Upper lobe of left lung (tissue), 6 donors: ENCODE measurements at places on chromosomes 4 and X. TPM values are rescaled to one million over a fixed set of nuclear protein-coding genes. Genes with fewer than 3 reads are reported as not detected.

The NAT8L gene
- 0.37 TPM for total RNA-seq

The NHS gene
- 0.46 TPM for total RNA-seq

DNA sequence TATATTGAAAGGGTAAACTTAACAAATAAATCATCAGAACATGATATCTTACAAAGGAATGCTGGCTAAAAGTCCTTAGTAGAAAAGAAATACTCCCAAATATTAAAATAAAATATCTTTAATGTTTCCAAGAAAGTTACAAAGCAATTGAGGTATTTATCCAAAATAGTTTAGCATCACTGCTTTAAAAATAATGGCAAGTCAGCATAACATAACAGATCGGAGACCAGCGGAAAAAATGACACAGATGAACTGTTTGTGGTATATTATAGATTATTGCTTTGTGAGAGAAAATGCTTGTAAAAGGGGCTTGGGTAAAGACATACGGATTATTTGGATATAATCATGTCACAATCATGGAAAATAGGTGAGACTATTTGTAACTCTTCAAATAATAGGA is 168.5 kb upstream of the TEX13C start:
- H3K27ac ChIP-seq, result no peak overlapping the region
- no peaks in the 10 kb centered on the region for H3K36me3 ChIP-seq
- no peak for DNase-seq
- no peak overlapping the region for H3K4me3 ChIP-seq

DNA sequence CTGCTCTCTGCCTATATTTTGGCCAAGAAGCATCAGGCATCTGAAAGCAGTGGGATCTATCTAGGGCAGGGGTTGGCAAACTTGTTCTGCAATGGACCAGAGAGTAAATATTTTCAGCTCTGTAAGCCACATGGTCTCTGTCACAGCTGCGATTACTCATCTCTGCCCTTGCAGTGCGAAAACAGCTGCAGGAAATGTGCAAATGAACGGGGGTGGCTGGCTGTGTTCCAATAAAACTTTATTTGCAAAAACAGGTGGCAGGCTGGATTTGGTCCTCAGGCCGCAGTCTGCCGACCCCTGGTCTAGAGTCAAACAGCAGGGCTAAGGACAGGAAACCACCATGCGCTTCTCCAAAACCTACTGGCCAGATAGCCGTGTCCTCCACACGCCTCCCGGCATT is 48.6 kb downstream of the ACOX3 start:
- H3K36me3 ChIP-seq, result peaks cover 73% of the 10 kb centered on the region
- H3K27ac ChIP-seq, result no peak overlapping the region
- H3K27me3 ChIP-seq, result no peaks in the 10 kb centered on the region
- no peaks in the 10 kb centered on the region for H3K4me1 ChIP-seq

DNA sequence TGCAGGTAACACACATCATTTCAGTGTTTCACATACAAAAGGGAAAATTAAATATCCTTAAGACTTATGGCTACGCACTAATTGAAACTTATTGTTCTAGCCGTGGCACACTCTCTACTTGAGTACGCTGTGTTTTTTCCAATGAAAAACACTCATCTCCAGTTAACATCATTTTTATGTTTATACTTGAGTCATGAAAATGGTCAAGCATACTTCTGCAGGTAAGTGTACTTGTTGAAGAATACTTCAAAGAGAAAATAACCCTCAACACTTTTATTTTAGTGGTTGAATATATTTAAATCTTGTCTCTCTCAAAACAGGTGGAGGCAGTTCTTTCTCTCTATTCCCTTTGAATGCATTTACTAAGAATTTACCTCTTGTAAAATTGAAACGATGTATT is 538.7 kb upstream of the PCDH7 start:
- H3K4me3 ChIP-seq, result no peak overlapping the region
- H3K36me3 ChIP-seq, result no peaks in the 10 kb centered on the region
- no peak overlapping the region for H3K27ac ChIP-seq
- no peak for DNase-seq
- no peaks in the 10 kb centered on the region for H3K27me3 ChIP-seq
- H3K4me1 ChIP-seq, result no peaks in the 10 kb centered on the region

DNA sequence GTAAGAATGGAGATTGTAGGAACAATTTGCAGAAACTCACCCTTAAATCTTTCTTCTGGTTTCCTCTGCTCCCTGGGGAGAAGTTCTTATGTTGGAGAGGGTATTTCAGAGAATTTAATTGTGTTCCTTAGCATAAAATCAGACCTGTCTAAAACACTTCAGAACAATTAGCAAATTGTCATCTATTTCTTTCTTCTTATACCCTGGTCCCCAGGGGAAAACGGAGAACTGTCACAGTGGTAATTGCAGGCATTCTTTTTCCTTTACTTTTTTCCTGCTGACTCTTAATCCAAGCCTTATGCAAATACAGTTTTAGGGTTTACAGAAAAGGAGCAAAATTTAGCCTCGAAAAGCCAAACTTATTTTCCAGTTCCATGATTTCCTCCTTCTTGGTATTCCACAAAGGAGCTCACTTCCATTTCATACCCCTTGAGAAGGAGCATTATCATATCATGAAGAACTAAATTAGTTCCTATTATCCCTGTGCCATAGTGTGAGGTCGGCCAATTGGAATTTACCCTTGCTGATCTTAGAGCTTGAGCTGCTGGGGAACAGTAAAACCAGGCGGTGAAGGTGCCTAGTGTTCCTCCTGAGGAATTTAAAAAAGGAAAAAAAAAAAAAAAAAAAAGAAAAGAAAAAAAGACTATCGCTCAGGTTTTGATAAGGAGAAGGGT is 173.8 kb downstream of the IL15 start:
- no peaks in the 10 kb centered on the region for H3K27me3 ChIP-seq
- no peaks in the 10 kb centered on the region for H3K36me3 ChIP-seq
- DNase-seq, result no peak
- H3K27ac ChIP-seq, result no peak overlapping the region
